ENCODE measurements at places on chromosomes 4 and X.

DNA sequence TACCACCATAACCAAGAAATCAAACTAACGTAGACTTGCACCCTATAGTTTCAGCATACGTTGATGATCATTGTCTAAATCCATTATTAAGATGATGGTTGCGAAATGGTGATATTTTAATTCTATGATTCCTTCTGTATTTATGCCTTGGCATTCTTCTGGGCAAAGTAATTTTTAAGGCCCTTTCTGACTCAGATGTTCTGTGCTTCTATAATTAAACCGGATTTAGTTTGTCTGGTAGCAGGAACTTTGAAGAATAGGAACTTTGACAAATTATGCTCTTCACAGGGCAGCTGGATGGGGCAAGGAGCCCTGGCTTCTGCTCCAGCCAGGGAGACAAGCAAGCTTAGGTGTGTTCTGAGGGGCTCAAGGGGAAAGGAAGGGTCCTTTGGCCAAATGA lies 23.8 kb upstream of the PLAC1 start:
- DNase-seq = no peak

- no peak for DNase-seq
These were observed 477.5 kb downstream of the SPRY1 start for GRCh38 chr4:123874063-123874462.

- DNase-seq = no peak
These were observed 1.2 kb downstream of the POU3F4 start for GRCh38 chrX:83509254-83509801.

- DNase-seq = no peak
These were observed 322.9 kb downstream of the BCOR start for GRCh38 chrX:39774774-39775328.

- no peak for DNase-seq
These were observed 11.2 kb downstream of the KLHL8 start for GRCh38 chr4:87209182-87209581.

- DNase-seq = no peak
These were observed 22.2 kb downstream of the VSIG4 start for GRCh38 chrX:66017659-66018170.

- DNase-seq = no peak
These were observed 37.4 kb upstream of the SPON2 start for GRCh38 chr4:1209821-1210220.

DNA sequence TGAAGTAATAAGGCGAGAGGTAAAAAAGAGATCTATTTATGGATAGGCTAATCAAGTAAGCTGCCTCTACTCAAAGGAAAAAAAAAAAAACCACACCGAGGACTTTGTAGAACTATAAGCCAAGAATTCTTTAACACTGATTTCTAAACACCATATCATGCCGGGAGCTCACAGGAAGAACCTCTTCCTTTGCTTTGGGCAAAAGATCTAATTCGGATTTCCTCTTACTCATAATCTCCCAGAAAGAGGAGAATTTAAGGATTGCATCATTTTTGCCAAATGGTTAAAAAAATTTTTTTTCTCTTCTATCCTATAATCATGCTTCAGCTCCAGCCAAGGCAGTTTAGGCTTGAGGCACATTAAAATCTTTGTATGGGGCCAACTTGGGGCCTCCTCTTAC lies 95.5 kb downstream of the ZNF827 start:
- no peak for DNase-seq

GRCh38 chr4:187767158-187767557 lies 228.4 kb upstream of the ZFP42 start:
- no peak for DNase-seq

DNA sequence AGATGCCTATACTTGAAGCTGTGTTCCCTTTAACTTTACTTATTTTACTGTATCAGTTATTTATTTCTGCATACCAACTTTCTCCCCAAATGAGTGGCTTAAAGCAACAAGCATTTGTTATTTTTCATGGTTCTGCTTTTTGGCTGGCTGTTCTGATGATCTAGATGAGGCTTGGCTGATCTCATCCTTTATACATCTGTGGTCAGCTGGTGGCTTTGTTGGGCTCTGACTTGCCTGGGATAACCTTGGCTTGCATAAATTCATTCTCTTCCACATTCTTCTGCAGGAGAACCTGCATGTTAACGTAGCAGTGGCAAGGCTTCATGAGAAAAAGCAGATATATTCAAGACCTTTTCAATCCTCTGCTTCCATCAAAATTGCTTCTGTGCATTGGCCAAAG lies 1317.6 kb downstream of the ADGRL3 start:
- DNase-seq = no peak

DNA sequence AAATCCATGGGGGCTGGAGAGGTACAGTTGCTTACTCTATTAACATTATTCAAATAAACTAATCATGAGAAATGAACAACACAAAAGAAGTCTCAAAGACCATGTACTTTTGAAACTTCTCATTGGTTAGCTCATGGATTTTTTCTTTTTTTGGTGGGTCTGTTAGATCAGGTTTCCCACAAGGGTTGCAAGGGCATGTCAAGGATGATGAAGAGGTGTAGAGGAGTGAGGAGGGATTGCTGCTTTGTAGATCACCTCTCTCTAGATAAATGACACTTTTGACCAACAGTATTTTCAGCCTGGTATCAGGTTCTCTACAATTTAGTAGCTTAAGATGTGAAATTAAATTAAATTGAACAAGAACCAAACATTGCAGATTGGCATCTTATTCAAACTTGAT lies 417.9 kb upstream of the AGA start:
- DNase-seq = no peak

DNA sequence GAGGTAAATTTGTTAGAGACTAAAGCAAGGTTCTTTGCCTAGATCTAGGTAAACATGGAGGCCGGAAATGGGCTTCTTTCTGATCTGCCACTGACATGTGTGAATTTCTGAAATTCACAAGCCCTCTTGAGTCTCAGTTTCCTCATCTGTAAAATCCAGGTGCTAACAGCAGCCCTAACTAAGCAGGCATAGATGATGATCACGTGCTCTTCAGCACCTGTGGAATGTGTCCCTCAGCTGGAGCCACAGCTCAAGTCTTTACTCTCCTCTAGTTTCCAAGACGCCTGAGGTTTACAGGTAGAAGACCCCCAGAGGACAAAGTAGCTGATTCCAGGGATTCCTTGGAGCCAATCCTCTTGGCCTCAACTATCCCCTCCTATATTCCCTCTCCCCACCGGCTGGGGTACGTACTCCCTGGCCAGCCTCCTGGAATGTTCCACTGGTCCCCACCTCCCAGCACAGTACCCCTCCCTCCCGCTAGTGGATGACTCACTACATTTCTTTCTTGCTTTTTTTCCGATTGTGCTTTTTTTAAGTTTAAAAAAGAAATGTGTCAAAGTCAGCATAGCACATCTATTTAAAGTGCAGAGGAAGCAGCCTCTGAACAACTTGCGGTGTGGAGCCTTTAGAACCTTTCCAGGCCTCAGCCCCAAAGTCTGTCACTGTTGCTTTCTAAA lies 98.4 kb downstream of the PHKA2 start:
- DNase-seq = no peak

DNA sequence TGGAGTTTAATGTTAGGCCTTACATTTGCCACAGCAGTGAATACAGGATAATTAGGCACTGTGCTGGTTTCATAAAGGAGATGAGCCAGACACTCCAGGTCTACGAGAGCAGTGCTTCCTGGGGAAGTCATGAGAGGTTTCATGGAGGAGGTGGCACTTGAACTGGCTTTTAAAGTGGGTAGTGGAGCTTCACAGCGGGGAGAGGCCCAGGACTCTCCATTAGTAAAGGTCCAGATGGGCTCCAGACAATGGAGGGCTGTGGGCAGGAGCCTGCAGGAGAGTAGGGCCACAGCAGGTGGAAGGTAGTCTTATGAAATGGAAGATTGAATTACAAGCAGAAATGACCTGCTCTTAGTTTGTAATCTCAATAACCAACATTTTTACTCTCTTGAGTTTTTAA lies 29.0 kb downstream of the CLDN22 start:
- DNase-seq = no peak

- DNase-seq = no peak
These were observed 344.0 kb upstream of the EPHA5 start for GRCh38 chr4:66014146-66014765.

- DNase-seq = peak; percentile 54
These were observed 1.3 kb upstream of the ZNF732 start for GRCh38 chr4:306551-306961.

- no peak for DNase-seq
These were observed 108.1 kb downstream of the MGST2 start for GRCh38 chr4:139773560-139774318.

- DNase-seq = no peak
These were observed 11.5 kb downstream of the COL25A1 start for GRCh38 chr4:109290918-109291317.

- DNase-seq = no peak
These were observed 74.1 kb upstream of the BMP3 start for GRCh38 chr4:80956421-80956820.

DNA sequence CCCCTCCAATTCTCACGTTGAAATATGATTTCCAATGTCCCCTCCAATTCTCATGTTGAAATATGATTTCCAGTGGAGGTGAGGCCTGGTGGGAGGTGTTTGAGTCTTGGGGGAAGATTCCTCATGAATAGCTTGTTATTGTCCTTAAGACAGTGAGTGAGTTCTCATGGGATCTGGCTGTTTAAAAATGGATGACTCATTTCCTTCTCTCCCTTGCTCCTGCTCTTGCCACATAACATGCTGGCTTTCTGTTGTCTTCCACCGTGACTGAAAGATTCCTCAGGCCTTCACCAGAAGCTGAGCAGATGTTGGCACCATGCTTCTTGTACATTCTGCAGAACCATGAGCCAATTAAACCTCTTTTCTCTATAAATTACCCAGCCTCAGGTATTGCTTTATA lies 346.8 kb upstream of the TECRL start:
- peak; percentile 6 for DNase-seq

DNA sequence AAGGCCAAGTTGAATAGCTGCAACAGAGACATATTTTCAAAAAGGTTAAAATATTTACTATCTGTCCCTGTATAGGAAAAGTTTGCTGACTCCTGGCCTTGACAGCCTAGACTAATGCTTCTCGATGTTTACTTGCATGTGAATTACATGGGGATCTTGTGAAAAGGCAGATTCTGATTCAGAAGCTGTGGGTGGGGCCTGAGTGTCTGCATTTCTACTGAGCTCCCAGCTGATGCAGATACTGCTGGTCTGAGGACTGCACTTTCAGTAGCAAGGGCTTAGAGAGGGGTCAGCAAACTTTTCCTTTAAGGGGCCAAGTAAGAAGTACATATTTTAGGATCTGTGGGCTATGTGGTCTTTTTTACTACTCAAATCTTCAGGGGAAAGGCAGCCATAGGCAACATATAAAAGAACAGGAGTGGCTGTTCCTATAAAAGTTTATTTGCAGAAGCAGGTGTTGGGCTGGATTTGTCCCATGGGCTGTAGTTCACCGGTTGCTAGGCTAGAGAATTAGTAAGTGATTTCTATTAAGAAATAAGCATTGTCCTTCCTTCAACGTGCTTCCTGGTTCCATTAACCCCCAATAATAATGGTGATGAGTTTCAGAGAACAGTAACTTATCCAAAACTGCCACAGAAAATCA lies 97.2 kb upstream of the PDE5A start:
- no peak for DNase-seq

DNA sequence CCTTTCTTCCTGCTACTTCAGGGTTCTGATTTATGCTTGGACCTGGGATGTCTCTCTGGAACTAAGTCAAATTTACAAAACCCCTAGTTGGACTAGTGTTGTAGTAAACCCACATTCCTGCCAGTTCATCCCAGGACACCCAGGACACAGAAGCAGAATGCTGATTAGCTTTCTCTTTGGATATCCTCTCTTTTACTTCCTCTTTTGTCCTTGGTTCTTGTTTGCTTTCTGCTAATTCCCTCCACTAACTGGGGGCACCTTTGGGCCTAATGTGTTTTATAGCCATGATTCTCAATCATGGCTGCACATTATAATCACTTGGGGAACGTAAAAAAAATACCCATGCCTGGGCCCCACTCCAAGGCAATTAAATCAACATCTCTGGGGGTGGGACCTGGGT lies 42.5 kb downstream of the LANCL3 start:
- no peak for DNase-seq

DNA sequence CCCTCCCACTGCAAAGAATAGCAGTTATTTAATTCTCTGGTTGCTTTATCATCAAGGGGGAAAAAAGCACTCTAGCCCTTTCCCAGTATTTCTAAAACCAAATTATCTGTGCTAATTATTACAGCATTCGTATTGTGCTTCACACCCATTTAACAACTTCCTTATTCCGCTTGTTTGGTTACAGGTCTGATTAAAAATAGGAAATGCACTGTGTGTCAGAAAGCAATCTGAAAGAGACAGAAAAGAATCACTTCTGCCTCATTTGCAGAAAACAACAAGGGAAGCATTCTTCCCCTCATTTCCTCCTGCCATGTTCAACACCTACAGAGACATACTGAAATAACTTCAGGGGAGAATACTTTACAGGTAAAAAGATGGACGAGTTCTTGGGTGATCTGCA lies 114.9 kb upstream of the MAP3K15 start:
- DNase-seq = no peak

- no peak for DNase-seq
These were observed 213 bp downstream of the NFKB1 start for GRCh38 chr4:102501447-102501696.

DNA sequence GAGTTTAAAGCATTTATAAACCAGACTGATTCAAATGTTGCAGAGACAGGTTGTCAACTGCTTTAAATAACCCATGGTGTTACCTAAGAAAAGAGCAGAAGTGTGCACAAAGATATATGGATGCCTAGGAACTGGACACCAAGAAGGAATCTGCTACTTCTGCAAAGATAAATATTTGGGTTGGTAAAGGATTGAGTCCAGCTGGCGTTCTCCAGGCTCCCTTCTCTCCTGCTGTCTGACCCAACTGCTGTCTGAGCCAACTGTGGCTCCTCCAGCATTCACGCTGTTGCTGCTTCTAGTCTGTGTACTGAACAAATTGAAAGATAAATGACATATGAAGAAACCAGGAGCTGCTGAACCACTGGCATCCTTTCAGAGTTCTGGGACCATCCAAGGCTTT lies 1167.8 kb upstream of the PRKX start:
- DNase-seq = no peak

DNA sequence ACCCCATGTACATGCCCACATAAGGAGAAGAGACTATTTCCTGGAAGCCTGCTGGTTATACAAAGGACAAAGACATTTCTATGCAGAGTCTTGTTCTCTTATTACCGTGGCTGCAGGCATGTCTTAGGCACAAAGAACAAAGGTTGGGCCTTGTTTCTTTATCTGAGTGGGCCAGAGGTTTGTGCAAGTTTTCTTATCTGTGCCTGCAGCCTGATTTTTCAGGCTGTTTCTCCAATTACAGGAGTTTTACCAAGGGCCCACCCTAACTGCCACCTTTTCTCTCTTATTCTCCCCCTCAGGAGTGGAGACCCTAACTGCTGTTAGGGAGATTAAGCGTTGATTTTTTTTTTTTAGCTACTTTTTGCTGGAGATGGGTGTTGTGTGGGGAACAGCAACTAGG lies 3.5 kb downstream of the TENT5D start:
- no peak for DNase-seq

All from Caki2 (cell line).